ENCODE measurements at places on chromosomes 16 and 17.

DNA sequence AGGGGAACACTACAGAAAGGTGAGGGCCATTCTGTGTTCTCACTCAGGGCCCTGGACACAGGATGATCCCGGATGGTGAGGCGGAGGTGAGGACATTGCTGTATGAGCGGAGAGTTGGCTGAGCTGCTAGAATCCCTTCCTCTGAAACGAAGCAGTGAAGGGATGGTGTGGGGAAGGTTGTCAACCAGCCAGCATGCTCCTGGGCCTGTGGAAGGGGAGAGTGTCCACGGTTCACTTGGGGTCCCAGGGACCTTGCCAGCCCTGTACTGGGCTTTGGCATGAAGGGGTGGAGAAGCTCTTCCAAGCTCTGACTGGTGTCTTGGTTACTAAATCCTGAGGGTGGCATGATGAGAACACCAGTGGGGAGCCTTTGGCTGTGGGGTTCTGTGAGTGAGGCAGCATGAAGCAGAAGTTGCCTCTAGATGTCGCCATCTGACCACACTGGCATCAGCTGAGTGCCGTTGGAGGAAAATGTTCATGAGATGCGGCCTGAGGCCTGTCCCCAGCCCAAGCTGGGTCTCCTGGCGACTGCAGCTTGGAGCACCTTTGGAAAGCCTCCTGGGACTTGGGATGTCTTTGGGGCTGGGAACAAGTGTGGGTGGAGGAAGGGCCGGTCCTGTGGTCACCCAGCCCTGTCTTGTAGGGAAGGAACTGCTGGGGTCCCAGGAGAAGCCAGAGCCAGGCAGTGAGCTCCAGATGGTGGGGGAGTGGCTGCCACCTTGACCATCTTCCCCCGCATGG lies 14.8 kb downstream of the PDP2 start:
- DNase-seq: peak; percentile 88

DNA sequence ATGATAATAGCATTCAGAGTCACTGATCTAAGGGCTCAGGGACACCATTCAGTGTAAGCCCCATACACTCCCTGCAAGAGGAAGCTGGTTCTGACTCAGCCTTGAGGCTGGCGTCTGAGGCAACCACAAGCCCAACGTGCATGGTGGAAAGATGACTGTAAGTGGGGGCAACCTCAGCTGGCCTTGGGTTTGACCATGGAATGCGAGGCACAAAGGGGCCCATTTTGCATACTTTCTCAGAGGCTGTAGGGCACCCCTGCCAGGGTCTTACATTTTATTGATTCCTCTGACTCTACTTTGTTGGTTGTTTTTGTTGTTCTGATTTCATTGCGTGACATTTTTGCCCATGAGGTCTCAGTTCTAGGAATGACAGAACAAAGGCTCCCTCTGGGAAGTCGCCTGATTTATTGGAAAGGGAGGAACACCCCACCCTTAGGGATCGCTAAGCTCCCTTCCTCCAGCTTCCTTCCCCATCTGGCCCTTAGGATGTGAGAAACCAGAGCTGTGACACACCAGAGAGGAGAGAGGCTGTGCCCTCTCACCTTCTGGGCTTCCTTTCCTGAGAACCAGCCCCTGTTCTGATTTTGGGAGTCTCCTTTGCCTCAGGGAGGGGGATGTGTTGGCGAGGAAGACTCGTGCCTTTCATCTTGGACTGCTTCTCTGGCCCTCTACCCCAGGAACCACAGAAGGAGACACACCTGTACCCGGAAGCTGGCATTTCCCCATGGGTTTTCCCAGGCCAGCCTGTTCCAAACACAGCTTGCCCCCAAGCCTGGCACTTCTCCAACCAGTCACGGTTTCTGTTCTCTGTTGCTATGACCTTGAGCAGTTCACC lies 5.6 kb upstream of the CIITA start:
- peak; percentile 83 for DNase-seq

GRCh38 chr17:66461343-66461995 lies 159.1 kb downstream of the PRKCA start:
- DNase-seq: no peak

- no peak for DNase-seq
Measured at GRCh38 chr17:1045456-1045855, 48.5 kb downstream of the TIMM22 start.

DNA sequence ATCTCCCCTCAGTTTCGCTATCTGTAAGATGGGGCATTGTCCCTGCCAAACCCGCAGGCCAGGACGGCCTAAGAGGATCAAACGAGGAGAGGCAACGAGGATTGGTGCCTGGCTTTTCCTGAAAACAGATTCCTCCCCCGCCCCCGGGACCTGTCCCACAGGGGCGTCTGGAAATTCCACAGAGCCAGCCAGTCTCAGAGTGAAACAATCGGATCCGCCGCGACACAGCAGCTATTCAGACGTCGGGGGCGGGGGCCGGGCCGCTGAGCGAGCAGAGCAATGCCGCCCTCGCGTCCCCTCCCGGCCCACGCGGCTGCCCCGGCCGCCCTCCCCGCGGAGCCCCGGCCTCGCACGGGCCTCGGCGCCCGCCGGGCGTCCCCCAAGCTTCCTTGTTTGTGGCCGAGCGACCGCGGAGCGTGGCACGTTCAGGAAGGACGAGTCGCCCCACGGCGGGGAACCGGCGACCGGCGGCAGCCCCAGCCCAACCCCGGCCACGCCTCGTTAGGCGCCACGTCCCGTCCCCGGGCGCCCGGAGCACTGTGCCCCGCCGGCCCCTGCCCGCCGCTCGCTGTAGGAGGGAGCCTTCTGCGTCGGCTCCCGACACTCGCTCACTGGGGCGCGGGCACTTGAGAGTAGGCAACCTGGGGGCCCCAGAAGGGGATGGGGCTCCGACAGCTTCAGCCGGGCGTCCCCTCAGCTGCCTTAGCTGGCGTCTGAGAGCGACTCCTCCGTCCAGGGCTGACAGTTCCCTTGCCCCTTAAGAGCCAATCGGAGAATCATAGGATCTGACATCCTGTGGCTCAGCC lies 29.6 kb upstream of the PHOSPHO1 start:
- DNase-seq: peak; percentile 16

GRCh38 chr16:48272837-48273421 lies 25.6 kb upstream of the ABCC11 start:
- no peak for DNase-seq

- no peak for DNase-seq
Measured at GRCh38 chr16:23865853-23866252, 30.1 kb downstream of the PRKCB start.

GRCh38 chr17:32609085-32609484 lies 122.3 kb downstream of the CDK5R1 start:
- DNase-seq: peak; percentile 81

GRCh38 chr17:80499961-80500665 lies 23.7 kb upstream of the NPTX1 start:
- DNase-seq: no peak

DNA sequence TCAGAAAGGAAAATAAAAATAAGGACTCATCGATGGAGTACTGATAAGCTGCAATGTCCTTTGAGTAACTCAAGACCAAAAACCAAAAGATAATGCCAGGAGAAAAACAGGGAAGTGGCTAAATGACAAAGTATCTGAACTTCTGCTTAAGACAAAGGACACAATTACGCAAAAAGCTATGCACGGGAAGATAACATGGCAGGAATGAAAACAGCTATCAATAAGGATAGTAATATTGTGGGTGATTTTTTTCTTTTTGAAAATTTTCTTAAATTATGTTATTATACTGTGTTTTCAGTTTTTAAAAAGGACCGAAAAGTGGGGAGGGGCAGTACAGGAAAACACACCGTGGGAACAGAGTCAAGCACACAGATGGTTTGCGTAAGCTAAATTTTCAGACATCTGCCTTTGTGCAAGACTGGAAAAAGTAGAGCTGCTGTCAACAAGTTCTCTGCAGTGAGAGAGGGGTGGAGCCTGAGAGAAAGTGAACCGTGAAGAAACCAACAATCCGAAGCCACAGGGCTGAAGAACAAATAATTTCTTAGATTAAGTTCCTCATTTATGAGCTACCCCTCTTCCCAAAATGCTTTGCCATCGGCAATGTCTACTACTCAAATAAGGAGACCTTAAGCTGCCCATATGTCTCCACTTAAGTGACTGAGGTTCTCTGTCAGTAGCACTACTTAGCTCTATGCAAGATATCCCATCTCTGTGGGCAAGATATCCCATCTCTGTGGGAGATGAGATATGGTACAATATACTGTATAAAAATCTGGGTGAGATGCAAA lies 99.9 kb upstream of the CORO6 start:
- DNase-seq: peak; percentile 98

GRCh38 chr16:28126684-28127620 lies 63.4 kb upstream of the GSG1L start:
- no peak for DNase-seq

Data from OCI-M1 (cell line).